ENCODE measurements at places on chromosomes 2 and 18.

- no peak for DNase-seq
These were observed 220.6 kb downstream of the SLC4A10 start for GRCh38 chr2:161844822-161845221.

GRCh38 chr2:34388446-34388845 is 789.3 kb upstream of the FAM98A start:
- no peak for DNase-seq

DNA sequence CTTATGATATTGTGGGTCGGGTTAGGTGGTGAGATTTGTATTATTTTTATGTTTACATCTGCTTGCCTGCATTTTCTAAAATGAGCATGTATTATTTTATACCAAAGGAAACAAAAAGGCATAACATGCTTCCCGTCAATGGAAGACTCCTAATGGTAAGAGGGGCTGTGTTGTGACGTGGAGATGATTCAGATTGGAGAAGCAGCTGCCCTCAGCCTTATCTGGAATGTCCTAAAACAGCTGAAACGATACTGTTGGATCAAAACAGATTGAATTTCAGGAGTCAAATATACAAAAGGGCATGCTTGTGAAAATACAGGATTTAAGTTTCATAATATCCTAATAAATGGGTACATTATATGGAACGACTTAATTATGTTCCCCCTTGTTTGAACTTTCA is 19.0 kb downstream of the DGKD start:
- peak; percentile 90 for DNase-seq

- peak; percentile 63 for DNase-seq
These were observed 18.5 kb downstream of the RBMS1 start for GRCh38 chr2:160474891-160475787.

DNA sequence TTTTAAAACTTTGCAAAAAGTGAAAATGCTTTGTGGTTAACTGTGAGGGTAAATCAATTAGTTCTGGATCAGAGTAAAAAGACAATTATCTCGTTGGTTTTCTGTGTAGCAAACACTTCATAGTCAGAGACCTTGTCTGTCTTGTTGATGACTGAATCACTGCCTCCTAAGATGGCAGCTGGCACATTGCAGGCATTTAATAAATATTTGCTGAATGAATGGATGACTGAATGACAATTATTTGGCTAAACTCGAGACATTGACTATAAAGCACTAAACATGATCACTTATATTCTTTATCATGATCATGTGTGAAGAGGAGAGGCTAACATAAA is 96.2 kb downstream of the MAIP1 start:
- DNase-seq = no peak

GRCh38 chr2:236578411-236578846 is 8.8 kb downstream of the ACKR3 start:
- no peak for DNase-seq

DNA sequence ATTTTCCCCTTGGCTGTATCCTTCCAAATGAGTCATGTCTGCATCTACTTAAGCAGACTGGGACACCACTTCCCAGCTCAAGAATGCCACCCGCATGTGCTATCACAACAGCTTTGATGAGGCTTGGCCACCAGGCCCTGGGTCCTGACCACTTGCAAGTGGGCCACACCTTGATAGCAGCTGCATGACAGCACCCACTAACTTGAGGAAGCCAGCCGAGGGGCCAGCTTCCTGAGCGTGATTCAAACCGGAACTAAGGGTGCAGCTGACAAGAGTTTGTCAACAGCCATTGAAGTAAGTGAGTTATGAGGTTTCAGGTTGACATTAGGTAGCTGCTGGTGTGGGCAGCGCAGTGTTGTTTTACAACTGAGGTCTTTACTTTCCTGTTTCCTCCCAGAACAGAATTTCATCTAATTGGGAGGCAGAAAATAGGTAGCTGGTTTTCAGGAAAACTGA is 54.4 kb downstream of the EPHA4 start:
- no peak for DNase-seq

DNA sequence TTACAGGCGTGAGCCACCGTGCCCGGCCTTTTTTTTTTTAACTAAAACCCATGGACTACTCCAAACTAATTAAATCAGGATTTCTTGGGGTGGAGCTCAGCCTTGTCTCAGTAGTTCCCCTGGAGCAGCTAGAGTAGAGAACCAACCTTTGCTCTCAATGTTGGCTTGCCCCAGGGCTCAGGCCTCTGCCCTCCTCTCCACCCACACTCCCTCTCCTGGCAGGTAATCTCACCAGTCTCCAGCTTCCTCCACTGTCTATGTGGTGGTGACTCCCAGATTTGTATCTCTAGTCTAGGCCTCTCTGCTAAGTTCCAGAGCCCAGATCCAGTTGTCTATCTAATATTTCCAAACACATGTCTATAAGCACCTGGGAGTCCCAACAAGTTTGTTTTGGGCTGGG is 9.6 kb upstream of the MTA3 start:
- DNase-seq = no peak

GRCh38 chr2:215722986-215723630 is 287.2 kb upstream of the FN1 start:
- DNase-seq = peak; percentile 50

DNA sequence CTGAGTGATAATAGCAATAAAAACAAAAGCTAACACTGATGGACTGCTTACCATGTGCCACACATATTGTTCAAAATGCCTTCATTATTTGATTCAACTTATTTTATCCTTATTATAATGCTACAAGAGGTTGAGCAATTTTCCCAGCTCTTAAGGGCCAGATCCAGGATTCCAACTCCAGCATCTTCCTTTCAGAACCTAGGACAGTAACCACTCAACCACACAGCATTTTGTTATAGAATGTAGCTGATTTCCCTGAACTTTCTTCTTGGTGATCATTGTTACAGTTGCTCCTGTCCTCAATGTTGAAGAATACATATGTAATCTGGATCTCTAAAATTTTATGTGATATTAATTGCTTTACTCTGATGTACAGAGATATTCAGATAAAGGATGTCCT is 341.7 kb downstream of the PIK3C3 start:
- peak; percentile 16 for DNase-seq

- no peak for DNase-seq
These were observed 223.3 kb downstream of the SH3RF3 start for GRCh38 chr2:109352056-109352897.

DNA sequence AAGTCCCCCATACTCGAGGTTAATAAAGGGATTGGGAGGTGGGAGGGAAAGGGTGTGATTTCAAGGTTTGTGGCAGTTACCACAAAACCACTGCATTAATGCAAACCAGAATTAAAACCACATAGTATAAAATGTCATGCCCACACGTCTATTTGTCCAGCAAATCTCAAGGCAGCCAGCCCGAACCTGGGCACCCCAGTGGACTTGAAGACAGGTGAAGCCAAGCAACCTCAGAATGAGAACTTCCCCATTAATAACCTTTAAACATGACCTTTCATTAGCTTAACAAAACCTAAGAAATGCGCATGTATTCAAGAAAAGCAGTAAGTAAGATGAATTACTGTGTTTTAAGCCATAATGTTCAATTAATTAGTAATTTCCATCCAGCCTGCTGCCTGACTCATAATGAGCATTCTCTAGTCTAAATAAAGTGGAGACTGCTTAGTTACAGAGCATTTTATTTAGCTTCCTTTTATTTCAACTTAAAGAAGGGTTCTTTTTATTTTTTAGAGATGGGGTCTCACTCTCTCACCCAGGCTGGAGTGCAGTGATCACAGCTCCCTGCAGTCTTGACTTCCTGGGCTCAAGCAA is 229.6 kb downstream of the FAM210A start:
- no peak for DNase-seq

DNA sequence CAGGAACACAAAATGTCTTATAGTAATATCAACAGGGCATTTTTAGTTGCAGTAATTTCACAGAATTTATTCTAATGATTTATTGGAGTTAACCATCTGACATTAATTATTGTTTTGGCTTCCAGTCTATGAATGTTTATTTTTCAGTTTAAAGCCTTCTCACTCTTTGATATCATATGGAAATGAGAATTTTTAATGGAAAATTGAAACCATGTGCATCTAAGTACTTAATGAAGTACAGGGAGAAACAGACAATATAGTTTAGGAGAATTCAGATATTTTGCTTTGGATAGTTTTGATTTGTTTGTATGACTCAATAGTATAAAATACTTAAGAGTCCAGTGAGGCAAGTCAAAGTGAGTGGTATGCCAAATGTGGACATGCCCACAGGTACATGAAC is 126.1 kb downstream of the OLA1 start:
- no peak for DNase-seq

- no peak for DNase-seq
These were observed 196.0 kb upstream of the VRK2 start for GRCh38 chr2:57850415-57851130.

GRCh38 chr2:196758474-196759377 is 40.8 kb downstream of the GTF3C3 start:
- peak; percentile 61 for DNase-seq

DNA sequence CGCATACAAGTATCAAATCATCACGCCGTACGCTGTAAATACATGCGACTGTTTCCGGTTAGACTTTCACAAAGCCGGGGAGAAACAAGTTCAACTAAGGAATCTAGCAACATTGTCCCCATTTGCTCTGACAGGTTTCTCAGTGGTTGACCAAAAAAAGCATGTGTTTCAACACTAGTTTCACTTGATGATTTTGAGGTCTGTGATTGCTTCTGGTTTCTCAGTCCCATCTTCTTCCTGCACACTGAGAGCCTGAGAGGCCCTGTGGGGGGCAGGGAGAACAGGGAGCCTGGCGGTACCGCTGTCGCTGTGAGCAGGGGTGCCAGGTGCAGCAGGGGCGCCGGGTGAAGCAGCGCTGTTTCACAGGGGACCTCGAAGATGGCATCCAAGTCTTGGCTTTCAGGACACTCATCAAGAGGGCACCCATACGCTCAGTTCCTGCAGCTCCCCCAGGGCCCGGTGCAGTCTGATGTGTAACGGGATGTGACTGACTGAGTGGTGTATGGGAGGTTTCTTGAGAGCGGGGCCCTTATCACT is 270.9 kb downstream of the TWIST2 start:
- DNase-seq = no peak

- no peak for DNase-seq
These were observed 11.3 kb upstream of the MAL start for GRCh38 chr2:95014126-95014708.

DNA sequence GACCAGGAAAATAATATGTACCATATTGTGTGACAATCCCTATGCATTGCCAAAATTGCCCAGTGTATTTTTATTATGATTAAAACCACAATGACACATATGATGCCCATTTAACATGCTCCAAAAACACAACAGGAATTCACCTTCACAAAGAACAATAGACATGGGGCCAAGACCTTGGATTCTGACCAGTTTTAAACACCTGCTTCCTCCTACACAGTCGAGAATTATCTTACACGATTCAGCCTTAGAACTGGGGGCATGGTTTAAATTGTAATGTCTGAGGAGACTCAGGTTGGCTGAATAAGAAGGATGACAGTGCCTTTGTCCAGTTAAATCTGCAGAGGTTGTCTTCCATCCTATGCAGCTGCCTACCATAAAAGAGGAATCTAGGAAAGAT is 212.7 kb downstream of the PLCL1 start:
- DNase-seq = no peak

GRCh38 chr2:33230195-33230594 is 246.3 kb upstream of the RASGRP3 start:
- DNase-seq = no peak

- DNase-seq = peak; percentile 62
These were observed 1.7 kb downstream of the EVA1A start for GRCh38 chr2:75558786-75559679.

GRCh38 chr18:59629894-59630293 is 67.3 kb downstream of the CCBE1 start:
- peak; percentile 36 for DNase-seq

GRCh38 chr2:104052356-104052755 is 801.6 kb upstream of the POU3F3 start:
- no peak for DNase-seq

GRCh38 chr2:217489145-217489960 is 513.4 kb downstream of the TNS1 start:
- no peak for DNase-seq

GRCh38 chr18:55275039-55275901 is 312.7 kb downstream of the TCF4 start:
- peak; percentile 66 for DNase-seq

- no peak for DNase-seq
These were observed 176.9 kb downstream of the PARD3B start for GRCh38 chr2:204722207-204722606.

- no peak for DNase-seq
These were observed 52.7 kb downstream of the ABCB11 start for GRCh38 chr2:168978461-168978861.

DNA sequence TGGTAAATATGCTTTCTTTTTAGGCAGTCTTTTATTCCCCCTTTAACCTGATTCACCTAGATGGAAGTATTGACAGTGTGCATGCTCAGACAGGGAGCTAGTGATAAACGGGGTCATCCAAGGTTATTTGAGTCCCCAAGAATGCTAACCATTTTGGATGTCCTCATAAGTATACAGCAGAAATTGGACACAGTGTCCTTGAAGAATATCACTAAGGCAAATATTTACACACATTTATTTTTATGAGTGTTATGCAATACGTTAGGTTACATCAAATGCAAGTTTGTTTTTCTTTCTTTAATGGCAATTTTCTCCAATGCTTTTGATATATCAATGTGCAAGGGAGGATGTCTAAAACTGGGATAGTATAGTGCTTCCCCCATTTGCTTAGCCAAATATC is 23.6 kb downstream of the CNTNAP5 start:
- DNase-seq = no peak

- no peak for DNase-seq
These were observed 152.2 kb downstream of the PID1 start for GRCh38 chr2:229118927-229119326.

DNA sequence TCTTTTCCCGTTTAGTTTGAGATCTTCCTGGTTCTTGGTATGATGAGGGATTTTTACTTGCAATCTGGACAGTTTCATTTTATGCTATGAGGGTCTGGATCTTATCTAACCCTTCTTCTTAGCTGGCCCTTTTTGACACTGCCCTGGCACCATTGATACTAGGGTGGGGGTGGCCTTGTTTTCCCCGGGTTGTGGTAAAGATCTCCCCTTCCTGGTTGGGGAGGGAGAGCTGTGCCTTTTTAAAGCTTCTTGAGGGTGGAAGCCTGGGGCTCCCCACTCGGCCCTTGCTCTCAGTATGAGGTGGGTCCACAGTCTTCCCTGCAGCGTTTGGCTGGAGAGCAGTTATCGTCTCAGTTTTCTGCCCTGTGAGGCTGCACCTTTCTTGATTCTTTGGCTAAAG is 66.1 kb downstream of the ASB1 start:
- DNase-seq = no peak

DNA sequence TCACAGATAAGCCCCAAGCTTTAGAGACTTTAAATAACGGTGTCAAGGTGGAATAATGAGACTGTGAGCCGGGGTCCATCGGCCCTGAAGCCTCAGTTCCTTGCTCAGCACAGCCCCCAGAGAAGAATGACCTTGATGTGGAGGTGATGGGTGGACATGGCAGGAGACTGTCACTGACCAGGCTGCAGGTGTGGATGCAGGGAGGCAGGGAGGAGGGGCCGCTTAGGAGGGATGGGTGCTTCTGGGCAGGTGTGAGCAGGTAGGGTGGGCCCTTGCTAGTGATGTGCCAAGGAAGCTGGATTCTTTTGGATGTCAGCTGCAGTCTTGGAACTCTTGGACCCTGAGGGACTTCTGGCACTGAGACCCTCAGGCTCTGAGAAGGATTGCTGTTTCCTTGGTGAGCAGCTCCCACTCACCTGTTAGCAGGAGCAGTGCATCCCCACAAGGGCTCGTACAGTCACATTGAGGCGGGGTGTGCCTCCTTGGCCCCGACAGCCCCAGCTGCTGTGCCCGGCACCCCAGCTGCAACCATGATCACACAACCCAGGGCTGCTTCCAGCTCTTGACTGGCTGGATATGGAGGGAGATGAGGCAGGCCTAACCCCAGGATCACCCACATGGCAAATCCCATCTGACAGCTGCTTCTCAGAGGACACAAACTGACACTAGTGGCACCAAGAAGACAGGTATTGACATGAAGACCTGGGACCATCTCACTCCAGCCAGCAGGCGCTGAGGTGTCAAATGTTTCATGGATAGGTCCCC is 209.8 kb upstream of the HDAC4 start:
- no peak for DNase-seq
